ENCODE measurements at places on chromosomes 4 and X.
A peak's percentile ranks its signal among the peaks of the same experiment; 100 is the strongest.

DNA sequence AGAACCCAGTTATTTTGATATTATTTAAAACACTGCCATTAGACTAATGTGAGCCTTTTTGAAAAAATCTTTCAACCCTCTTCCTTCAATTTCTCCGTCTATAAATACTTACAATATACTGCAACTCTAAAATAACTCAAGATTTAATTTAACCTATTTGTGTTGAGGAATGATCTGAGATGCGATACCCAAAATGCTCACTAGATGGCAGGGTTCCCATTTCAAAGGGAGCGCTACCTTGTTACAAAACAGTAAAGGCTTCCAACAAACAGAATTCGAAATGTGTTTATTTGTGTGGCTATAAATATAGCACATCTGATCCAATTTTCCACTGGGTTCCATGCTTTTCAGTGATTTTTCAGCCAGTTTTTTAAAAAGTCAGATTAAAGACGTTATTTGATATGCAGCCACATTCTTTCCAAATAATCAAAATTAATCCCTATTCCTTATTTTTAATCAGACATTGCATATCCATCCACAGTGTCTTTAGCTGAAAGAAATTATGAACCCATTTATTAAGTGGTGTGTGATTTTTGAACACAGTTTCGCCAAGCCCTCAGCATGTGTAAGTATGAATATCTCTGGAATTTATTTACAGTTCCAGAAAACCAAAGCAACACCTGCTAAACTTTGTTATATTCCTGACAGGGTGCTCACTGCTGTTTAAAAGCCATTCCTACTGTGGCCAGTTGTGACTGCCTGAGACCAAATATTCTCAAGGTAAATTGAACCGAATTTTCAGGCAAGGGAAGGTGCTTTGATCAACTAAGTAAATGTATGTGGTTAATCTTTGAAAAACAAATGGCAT is 668.0 kb upstream of the LCORL start:
- DNase-seq: peak; percentile 70

- DNase-seq: no peak
Measured at GRCh38 chr4:87565746-87566145, 36.6 kb upstream of the SPARCL1 start.

- DNase-seq: no peak
Measured at GRCh38 chr4:152684007-152684406, 4.2 kb upstream of the TMEM154 start.

- no peak for DNase-seq
Measured at GRCh38 chrX:7169627-7170026, 21.7 kb upstream of the PUDP start.
